ENCODE measurements at places on chromosomes 7 and 10.

DNA sequence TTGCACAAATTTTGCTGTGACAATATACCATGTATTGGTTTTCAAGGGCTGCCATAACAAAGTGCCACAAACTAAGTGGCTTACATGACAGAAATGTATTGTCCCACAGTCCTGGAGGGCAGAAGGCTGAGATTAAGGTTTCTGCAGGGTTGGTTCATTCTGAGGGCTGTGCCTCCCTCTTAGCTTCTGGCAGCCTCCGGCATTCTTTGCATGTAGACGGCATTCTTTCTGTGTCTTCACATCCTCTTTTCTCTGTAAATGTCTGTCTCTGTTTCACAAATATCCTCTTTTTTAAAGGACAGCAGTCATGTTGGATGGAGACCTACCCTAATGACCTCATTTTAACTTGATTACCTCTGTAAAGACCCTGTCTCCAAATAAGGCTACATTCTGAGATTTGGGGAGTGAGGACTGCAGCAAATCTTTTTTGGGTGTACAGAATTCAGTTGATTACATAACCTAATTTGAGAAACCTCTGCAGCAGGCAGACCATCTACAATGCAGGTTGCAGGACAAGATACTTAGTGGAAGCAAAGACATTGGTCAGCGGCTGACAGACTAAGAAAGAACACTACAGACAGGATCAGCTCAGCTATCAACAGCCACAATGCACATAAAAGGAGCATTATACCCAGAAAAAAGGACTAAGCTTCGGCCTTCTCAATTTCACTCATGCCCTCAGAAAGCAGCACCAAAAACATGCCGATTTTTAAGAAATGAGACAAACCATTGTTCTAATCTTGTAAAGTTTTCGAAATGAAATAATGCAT lies 84.6 kb upstream of the FAM3C start:
- no peak for DNase-seq

DNA sequence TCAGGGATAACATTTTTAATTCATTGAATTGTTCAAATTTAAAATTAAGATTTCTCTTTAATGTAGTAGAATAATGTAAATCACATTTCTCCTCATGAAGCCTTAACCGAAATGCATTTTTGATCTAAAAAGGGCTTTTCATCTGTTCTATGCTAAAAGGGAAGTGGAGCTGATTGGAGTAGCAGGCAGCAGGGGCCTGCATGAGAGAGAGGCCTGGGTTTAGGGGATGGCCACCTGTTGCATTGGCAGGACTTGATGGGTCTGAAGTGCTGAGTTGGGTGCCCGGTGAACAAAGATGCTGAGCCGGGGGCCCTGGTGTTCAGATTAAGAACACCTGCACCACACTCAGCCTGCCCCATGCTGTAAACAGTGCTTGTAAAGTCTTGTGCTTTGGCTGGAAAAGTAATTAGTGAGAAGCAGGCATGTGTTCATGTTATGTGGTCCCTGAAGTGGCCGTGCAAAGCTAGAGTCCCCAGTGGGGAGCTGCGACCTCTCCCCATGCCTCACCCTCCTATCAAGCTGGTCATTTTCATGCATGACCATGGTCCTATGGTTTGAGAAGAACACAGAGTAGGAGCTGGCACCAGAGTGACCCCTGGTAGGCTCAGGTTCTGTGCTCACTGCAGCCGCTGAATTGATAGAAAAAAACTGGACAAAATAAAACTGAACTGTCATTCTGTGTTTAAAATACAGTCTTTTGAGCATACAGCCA lies 124.3 kb downstream of the ADCY1 start:
- DNase-seq: no peak

GRCh38 chr10:120017733-120018417 lies 125.3 kb downstream of the SEC23IP start:
- no peak for DNase-seq

DNA sequence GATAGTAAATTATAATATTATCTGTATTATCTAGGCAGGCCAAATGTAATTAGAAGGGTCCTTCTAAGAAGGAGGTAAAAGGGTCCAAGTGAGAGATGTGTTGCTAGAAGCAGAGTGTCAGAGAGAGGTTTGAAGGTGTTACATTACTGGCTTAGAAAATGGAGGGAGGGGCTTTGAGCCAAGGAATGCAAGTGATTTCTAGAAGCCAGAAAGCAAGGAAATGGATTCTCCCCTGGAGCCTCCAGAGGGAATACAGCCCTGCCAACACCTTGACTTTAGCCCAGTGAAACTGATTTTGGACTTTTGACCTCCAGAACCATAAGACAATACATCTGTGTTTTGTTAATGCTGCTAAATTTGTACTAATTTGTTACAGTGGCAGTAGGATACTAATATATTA lies 97.9 kb upstream of the IL6 start:
- no peak for DNase-seq

GRCh38 chr7:104225451-104225850 lies 17.6 kb upstream of the ORC5 start:
- DNase-seq: no peak

DNA sequence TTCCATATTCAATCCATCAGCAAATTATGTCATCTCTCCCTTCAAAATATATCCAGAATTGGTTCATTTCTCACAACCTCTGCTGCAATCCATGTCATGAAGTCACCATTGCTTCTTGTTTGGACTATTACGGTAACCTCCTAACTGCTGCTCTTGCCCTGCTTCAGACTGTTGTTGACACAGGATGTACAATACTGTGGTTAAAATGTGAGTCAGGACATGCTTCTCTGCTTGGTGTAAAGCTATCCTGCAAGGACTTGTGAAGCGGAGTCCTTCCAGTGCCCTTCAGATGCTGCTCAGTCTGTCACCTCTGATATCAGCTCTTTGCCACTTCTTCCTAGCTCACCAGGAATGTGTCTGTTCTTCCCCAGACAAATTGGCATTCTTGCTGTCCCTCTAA lies 10.4 kb upstream of the NXPH1 start:
- no peak for DNase-seq

- peak; percentile 86 for DNase-seq
These were observed 28.2 kb downstream of the SKIDA1 start for GRCh38 chr10:21497177-21497807.

- DNase-seq: peak; percentile 77
These were observed 203.4 kb upstream of the AHR start for GRCh38 chr7:17094963-17095574.

GRCh38 chr7:155858521-155859061 lies 46.3 kb upstream of the SHH start:
- DNase-seq: no peak
